HFFc6 (cell line): ENCODE measurements at places on chromosomes 1 and 21.

DNA sequence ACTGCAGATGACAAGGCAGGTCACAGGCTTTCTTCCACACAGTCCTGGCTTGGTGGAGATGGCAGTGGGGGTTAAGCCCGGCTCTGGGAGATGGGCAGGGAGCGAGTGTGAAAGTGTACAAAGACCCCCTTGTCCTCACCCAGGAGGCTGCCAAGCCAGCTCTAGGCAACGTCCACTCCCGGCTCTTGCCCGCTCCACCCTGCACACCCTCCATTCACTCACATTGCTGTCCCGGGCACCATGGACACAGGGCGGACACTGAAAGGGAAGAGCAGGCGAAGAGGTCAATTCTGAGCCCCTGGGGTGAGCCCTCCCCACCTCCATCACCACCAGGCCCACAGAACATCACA, 8.9 kb downstream of the COL16A1 start:
- DNase-seq = no peak

DNA sequence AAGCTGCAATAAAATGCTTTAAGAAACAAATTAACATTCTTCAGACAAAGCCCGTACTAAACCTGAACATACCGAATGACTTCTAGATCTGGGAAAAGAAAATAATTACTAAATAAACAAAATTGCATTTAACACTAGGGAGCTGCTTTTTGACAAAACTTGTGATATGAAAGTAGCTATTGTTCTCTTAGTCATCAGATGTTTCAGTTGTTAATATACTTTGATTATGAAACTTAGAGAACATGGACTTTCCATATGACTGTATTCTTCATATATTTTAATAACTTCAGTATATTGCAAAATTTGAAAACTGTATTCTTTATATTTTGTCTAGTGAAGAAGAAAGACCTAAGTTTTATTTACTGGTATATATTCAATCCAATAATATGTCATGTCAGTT, 1262.1 kb downstream of the NCAM2 start:
- DNase-seq = no peak

DNA sequence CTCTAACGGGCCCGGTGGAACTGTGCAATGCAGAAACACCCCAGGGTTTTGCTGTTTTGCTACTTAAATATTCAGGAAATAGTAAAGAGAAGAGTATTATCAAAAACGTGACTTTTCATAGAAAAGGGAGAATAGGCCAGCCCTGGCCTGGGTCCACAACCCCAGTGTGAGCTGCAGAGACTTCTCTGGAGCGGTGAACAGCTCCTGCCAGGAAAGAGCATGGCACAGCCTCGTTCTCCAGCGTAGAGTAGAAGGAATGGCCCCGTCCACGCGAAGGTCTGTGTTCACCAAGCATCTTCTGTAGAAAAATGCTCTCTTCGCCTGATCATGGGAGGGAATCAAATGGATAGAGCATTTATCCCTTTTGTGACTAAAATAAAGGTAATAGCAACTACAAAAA, 51.4 kb downstream of the PDE9A start:
- no peak for DNase-seq

DNA sequence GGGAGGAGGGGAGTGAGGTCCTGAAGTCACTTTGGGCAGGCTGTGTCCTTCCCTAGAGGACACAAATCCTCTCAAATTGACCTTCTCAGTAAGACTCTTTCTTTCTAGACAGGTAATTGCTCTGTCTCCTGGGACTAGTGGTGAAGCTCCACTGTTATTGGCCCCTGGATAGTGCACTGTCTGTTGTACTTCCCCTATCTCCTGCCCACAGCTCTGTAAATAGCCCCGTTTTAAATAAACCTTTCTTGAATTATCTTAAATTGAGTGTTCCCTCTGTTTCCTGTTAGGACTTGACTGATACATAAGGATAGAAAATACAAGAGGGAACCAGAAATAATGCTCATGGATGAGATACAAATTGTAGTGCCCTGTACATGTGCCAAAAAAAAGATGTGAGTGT, 229.5 kb upstream of the USP24 start:
- no peak for DNase-seq

DNA sequence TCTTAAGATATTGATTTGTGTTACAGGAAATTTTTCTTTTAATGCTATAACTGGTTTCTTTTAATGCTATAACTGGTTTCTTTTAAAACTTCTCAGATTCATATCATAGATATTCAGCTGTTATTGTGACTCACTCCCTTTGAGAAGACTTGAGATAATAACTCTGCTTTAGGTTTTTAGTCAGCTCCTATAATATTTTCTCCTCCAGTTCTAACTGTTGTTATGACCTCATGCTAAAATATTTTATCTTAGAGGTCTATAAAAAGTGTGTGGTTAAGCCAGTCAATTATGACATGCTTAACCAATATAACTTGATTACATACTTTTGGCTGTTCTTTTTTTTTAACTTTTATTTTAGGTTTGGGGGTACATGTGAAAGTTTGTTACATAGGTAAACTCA, 280.2 kb downstream of the PTGER3 start:
- peak; percentile 59 for DNase-seq

DNA sequence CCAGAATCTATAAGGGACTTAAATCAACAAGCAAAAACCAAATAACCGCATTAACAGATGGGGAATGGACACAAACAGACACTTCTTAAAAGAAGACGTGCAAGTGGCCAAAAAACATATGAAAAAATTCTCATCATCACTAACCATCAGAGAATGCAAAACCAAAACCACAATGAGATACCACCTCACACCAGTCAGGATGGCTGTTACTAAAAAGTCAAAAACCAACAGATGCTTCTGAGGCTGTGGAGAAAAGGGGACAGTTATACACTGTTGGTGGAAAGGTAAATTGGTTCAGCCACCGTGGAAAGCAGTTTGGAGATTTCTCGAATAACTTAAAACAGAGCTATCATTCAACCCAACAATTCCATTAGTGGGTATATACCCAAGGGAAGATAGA, 124.9 kb upstream of the OLIG2 start:
- no peak for DNase-seq

DNA sequence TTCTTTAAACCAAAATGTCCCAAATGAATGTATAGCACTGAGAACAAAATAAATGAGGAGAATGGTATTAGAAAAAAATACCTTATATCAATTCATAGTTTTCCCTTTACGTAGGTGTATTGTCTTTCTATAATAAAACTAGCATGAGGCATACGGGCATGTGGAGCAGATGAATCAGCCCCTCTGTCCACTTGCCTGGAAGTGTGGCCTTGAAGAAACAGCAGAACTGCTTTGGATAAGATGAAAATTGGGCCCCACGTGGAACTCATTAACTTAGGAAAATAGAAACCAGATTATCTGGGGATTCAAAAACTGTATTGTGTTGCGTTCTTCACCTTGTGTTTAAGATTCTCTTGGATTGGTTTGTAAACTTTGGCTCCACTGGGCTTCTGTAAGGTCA, 356.8 kb upstream of the B3GALT2 start:
- peak; percentile 48 for DNase-seq

- peak; percentile 97 for DNase-seq
These were observed 4.0 kb downstream of the S100A16 start for GRCh38 chr1:153608742-153609584.

DNA sequence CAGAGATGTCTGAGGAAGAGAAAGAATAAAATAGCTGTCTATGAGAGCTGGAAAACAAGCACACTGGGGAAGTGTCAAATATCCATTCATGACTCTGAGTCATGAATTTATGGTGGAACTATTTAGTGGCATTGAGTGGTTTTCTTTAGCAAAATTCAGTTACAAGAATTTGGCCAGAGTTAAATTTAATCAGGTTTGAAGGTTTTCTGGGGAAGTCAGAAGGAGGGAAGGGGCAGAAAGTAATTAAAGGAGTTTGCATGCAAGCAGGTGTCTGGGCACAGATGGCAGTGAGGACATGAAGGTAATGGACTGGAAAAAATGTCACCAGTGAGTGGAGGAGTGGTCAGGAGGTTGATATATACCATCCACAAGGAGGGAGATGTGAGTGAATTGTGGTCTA, 121.9 kb upstream of the IVNS1ABP start:
- DNase-seq = peak; percentile 3

DNA sequence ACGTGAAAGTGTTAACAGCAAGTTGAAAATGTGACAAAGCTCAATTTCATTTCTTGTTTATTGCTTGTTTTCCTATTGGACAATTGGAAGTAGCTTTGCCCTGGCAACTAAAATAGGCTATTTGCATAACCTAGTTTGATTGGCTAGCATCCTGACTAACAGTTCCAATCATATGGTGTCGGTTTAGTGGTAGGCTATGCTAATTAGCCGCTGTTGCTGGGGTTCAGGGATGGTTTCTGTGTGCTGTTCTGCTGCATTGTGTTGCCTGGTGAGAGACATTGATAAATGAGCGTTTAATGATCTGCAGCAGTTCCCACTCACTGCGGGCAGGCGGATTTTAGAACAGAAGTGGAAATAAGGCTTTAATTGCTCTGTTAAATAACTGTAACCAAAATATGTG, 68.5 kb downstream of the DYRK1A start:
- DNase-seq = peak; percentile 51

GRCh38 chr1:44588551-44589210, 85.6 kb downstream of the TMEM53 start:
- DNase-seq = no peak

DNA sequence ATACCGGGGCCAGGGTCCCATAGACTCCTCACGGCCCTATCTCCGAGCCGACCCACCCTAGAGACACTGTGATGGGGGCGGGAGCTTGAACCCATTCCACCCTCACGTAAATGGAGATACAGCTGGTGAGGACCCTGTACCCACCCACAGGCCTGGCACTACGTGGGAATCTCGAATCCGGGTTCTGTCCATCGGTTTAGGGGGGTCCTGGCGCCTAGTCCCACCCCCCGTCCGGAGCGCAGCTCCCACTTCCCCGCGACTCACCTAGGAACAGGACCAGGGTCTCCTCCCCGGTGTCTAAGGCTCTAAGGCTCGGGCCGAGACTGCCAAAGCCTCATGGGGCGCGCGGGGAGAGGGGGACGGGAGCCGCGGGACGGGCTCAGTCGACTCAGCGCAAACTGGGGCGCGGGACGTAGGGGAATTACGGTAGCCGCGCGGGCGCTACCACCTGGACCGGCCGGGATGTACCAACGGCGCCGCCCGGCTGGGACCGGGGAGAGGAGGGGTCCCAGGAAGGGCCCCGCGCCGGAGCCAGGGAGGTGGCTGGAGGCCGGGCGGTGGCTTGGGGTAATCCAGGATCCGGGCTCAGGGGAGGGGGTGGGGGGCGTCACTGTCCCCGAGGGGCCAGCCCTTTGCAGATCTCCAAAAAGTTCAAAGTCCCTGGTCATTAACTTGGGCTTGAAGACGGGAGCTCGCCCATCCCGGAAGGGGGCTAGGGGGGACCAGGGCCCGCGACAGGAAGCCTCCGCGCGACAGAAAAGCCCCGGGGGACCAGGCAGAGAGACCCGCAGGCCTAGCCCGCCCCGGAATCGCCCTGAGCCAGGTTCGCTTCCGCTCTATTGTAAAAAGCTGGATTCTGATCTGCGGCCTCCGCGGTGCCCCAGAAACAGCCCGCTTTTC, 1.0 kb downstream of the PLEKHG5 start:
- DNase-seq = peak; percentile 64

DNA sequence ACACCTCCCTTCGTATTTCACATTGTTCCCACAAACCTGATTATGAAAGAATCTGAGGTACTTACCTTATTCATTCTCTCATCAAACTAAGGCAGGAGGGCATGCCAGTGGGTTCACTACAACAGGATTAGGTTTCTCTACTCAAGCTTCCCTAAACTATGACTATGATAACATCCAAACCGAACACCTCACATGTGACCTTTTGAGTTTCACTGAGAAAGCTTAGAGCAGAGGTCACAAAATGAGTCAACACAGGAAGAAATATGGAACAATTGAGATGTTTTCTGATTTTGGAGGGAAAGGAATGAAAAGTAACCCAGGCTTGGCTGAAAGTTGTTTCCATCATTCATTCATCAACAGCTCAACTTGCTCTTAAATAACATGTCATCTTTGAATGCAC, 24.1 kb downstream of the UBR4 start:
- no peak for DNase-seq

DNA sequence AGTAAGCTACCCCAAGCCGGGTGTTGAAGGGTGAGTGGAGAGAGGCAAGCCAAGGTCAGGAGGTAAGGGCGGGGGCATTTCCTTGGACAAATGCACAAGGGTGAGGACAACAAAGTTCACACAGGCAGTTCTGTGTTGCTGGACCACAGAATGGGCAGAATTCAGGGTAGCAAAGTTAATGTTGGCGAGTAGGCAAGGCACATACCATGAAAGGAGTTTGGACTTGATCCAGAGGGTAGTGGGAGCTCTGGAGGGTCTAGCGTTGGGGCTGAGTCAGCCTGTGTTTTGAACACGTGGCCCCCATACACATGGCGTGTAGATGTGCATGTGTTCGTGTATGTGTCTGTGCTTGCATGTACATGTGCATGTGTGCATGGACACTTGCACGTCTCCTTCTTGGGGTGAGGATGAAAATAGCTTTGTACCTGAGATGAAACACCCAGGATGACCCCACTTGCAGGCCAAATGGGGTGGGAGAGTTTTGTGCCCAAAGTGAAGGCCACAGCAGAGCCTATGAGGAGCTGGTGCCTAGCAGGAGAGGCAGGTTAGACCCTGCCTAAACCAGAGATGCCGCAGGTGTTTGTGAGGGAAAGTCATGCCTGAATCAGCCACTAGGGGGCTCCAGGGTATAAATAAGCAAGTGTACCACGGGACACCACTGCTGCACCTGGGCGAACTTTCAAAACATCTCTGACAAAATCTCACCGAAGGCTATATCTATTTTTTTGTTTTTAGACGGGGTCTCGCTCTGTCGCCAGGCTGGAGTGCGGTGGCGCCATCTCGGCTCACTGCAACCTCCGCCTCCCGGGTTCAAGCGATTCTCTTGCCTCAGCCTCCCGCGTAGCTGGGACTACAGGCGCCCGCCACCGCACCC, 21.8 kb downstream of the SLC27A3 start:
- peak; percentile 43 for DNase-seq

DNA sequence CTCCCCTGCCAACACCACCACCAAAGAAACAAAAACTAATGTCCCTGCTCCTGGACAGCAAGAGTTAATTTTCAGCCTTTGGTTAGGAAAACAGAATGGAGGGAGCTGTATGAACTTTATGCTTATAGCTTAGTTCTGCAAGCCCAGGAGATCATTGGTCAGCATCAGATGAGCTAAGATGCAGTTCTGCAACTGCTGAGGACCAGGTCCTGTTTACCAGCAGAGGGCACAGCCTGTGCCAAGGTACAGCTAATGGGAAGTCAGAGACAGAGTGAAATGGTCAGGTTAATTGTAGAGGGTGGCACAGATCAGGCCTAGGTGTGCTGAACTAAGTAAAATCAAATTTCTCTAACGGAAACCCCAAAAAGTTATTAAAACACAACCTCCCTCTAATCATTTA, 161.3 kb downstream of the ROR1 start:
- DNase-seq = no peak

GRCh38 chr1:98110674-98111073, 189.8 kb upstream of the DPYD start:
- peak; percentile 50 for DNase-seq

GRCh38 chr1:37319284-37319683, 155.1 kb upstream of the ZC3H12A start:
- no peak for DNase-seq

DNA sequence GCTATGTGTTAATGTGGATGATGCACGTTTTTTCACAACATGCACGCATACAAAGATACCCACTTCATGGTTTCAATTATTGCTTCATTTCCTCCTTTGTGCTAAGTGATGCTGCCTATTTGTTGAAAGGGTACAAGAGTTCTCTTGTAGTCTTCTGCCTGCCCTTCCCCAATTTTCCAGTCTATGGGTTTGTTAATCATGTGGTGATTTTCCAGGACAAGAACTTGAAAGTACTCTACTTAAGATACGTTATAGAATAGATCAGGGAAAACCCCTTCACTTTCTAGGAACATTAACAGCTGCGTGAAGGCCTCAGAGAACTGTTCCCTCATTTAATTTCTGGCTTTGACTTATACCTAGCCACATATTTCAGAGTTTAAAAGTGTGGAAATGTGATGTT, 52.1 kb upstream of the SLC44A3 start:
- no peak for DNase-seq
